Ovary (tissue), 10 donors: ENCODE measurements at places on chromosomes 11 and 22.

- DNase-seq: no peak
These were observed 19.2 kb downstream of the TP53I11 start for GRCh38 chr11:44931466-44931865.

DNA sequence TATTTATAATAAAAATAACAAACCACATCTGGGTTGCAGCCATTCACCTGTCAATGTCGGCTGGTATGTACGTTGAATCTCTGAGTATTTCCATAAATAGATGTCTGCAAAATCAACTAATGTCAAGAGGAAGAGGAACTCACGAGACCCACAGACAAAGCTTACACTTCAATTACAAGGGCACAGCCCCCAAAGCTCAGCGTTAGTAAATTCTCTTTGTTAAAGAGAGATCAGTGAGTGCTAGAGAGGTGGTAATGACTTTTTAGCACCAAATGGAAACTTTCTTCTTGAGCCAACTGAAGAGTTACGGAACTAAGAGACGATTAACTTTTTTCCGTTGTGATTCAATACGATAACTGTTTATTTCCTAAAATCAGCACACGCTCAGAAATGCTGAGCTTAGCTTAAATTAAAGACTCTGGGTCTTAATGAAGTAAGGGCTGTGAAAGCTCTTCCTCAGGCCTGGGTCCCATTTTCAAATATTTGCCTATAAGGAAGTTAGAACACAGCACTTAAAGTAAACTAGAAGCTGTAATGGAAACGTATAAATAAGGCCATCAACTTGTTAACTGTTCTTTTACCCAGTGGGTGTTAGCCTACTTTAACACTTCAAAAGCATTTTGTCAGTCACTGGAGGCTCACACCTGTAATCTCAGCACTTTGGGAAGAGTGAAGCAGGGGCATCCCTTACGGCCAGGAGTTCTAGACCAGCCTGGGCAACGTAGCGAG is 22.8 kb upstream of the TFIP11 start:
- DNase-seq: no peak

DNA sequence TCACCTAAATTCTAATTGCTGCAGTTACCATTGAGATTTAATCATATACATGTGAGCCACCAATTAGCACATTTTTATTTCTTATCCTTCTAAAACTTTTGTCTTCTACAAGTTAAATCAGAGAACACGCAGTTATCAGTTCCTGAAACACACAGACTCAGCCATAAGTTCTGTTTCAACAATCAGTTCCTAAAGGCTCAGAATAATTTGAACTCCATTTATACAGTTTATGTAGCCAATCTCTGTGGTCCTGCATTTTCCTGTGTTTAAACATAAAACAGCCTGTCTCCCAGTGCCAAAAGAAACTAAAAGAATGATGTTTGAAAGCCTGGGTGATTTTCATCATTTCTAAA is 2.9 kb downstream of the PLAAT3 start:
- DNase-seq: no peak

DNA sequence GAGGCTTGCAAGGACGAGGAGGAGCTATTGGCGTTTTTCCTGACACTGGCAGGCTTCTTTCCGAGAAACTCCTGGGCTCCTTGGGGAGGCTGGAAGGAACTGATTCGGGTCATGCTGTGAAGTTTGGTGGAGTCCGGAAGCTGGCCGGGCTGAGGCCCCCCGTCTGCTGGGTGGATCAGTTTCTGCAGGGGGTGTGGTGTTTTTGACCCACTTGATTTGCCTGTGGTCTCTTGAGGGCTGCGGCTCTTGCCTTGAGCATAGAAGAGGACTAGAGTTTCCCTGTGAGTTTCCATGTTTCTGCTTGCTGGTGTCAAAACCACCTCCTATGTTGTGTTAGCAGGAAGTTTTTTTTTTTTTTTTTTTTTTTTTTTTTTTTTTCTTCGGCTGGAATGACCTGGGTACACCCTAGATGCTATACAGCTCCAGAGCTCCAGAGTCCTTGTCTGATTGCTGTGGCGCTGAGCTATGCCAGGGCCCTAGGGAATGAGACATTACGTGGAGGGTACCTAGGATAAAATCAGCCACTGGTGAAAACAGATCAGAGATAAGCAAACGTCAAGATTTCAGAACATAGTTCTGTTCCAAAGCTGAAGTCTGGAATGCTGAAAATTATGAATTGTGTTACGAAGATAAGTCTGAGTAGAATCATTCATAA is 728 bp downstream of the TBC1D22A start:
- DNase-seq: no peak

- no peak for DNase-seq
These were observed 4.4 kb upstream of the ZNRD2 start for GRCh38 chr11:65565624-65566453.

DNA sequence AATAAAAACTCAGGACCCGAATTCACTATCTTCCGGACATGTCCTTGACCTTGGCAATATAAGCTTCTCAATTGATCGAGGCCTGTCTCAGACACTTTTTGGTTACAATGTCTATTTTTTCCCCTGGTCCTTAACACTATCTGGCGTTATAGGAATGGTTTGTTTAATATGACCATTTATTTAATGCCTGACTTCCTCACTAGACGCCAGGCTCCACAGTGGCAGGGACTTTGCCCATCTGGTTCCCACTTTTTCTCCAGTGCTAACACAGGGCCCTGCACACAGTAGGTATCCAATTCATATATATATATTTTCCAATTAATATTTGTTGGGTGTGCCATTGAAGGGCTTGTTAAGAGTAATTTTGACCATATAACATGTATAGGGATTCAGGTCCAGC is 7.9 kb upstream of the CBX6 start:
- no peak for DNase-seq

DNA sequence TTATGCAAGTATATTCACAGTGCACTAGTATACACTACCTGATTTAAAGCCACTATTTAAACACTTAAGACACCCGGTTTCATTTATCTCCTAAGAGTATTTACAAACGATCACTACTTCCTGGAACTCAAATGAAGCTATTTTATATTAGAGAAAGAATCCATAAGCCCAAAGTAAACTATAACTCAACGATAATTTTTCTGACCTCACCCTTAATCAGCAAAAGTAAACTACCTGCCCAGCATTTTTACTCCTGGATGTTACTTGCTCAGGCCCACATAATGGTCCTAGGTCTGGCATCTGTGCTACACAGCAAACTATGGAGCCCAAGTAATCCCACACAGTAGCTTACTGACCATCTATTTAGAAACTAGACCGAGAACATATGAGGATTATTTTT is 33.4 kb downstream of the TSG101 start:
- DNase-seq: no peak

- DNase-seq: no peak
These were observed 126.6 kb downstream of the BCR start for GRCh38 chr22:23306926-23307325.

DNA sequence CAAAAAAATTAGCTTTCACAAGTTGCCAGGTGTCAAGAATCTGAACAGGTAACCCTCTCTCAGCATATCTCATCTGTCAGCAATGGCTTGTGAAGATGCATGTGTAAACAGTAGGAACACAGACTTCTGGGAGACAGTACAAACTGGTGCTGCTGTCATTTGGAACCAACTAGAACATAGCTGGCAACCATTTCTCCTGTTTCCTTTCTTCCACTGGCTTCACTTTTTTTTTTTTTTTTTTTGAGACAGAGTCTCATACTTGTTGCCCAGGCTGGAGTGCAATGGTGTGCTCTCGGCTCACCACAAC is 2.1 kb upstream of the PIK3C2A start:
- DNase-seq: no peak

DNA sequence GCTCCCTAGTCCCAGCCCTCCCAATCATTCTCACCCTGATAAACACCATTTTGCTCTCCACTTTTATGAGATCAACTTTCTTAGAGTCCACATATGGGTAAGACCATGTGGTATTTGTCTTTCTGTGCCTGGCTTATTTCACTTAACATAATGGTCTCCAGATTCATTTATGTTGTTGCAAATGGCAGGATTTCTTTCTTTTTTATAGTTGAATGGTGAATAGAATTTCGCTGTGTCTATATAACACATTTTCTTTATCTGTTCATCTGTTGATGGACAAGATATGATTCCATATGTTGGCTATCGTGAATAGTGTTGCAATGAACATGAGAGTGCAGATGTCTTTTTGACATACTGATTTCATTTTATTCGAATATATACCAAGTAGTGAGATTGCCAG is 367.4 kb upstream of the ARHGAP42 start:
- no peak for DNase-seq

DNA sequence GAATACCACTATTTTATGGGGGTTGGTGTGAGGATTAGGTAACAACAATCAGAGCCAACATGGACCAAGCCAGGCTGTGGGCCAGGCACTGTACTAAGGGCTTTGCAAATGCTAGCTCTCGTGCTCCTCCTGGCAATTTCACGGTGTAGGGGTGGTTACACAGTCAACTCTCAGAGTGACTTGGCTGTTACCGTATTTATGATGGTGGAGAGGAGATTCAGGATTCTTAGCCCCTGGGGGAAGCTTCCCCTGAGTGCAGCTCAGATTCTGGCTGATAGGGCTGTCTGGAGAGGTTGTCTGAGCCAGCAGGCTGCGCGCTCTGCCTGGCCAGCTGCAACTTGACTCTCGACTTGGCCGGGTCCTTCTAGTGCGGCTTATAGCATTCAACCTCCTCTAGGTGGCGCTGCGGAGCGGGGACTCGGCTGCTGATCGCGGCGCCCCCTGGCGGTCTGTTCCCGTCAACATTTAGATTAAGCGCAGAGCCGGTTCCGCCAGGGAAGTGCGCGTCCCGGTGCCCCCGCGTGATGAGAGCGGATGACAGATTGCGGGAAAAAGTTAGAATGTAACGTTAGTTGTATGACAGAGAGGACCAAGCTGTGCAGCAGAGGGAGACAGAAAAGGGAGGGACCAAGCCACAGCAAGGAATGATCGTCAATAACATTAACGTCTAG is 4.5 kb upstream of the NCF4 start:
- DNase-seq: peak; percentile 62
